Fibroblast of skin of right quadriceps (primary cell): ENCODE measurements at places on chromosomes 1 and 21.

DNA sequence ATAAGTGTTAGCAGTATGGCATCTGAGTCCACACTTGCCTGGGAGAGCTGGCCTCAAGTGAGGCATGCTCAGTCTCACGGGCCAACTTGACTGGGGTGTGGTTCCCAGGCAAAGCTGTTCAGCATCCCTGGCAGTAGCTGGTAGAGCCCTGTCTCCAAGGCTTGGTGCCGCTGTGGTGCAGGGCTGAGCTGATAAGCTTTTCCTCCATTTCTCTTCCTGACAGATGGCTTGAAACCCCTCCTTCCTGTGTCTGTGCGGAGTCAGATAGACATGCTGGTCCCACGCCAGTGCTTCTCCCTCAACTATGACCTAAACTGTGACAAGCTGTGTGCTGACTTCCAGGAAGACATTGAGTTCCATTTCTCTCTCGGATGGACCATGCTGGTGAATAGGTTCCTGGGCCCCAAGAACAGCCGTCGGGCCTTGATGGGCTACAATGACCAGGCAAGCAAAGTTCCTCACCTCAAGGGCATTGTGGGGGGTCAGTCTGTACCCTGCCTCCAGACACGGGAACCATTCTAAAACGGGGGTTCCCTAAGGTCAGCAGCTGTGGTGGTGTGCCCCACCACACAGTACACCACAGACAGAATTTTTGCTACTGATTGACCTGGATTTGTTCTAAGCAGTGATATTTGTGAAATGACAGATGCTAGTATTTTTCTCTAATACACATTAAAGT is 13.7 kb upstream of the MIIP start:
- no peak for DNase-seq

GRCh38 chr21:26117324-26117971 is 53.1 kb downstream of the APP start:
- DNase-seq, result no peak

DNA sequence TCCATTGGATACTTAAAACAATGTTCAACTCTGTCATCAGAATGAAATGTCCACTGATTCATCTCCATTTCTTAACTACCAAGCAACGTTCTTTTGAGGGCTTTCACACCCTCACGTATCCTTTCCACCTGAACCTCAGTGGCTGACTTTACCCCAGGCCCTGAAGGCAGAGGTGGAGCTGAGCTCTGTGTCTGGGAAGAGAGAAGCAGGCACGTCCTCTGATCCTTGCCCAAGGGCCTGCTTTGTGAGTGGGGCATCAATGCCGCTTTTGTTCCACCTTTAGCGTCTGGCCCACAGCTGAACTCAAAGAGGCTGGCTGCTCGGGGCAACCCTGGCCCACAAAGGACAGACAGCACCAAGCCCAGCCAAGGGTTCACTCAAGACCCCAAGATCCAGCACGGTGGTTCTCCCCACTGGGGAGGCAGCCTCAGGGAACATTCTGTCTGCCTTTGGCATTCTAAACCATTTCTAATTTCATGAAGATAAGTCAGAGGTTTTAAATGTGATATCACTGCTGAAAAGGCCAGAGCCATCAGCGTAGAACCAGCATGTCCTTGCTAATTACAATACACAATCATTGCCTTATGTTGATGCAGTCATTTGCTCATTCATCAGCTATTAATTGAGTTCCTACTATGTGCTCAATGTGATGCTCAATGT is 126.0 kb upstream of the UBE2U start:
- DNase-seq, result no peak

DNA sequence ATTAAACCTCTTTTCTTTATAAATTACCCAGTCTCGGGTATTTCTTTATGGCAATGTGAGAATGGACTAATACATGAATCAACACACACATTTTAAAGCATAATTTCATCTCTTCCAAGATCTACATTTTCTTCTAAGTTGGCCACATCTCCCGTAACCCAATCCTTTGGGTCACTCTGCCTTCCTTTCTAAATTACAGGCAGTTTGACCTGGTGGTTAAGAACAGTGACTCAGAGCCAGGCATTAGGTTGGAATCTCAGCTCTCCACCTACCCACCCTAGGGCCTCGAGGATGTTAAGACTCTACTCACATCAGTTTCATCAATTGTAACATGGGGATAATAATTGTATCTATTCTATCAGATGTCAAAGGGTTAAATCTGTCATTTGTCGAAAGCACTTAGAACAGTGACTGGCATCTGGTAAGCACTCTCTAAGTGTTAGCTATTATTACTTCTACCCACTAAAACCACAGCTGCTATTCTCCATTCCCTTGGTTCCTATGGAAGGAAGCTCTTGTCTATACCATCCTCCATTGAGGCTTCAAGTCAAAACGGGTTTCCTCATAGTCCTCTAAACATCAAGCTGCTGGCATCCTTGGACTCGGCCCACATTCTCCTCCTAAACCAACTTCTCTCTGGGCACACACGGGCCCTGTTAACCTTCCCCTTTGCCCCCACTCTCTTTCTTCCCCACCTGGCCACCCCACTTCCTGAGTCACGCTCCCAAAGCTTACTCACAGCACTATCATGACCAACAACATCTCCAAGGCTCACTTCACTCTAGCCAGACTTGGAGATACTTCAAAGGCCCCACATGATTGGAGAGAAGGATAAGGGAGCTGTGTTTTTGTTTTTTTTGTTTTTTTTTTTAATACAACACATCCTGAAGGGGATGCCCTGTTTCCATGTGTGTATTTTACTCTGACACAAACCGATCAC is 116.9 kb downstream of the TGFBR3 start:
- DNase-seq, result peak; percentile 60

DNA sequence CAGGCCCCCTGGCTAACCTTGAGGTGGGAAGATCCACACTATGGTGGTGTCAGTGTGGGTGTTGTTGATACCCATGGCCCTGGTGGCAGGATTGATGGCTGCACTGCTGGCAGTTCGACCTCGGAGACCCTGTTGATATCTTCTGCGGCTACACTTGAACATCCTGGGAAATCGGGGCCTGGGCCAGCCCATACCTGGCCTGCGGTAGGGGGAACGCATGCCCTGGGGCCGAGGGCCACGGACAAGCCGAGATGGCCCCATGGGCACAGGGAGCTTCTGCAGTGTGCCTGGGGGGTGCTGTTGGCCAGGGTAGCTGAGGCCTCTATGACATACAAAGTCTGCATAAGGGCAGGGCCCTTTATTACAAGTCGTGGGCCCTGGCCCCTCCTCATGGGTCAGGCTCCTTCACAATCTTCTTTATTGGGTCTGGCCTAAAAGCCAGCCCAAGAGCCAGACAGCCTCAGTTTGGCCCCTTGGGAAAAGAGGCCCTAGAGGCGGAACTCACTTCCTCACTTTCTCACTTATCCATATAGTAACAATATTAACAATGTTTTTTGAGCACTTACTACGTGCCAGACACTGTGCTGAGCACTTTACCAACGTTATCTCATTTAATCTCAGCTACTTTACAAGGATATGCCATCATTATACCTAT is at the start of gene P3R3URF:
P3R3URF (minus strand) TSS at position 278 of the 655 bp plus-strand sequence; CDS start at position 261, 17 bp downstream.
- no peak for DNase-seq

GRCh38 chr1:58739856-58740466 is 40.1 kb upstream of the MYSM1 start:
- peak; percentile 60 for DNase-seq
